ENCODE measurements at places on chromosomes 12 and 14. TPM values are rescaled to one million over a fixed set of nuclear protein-coding genes. Genes with fewer than 3 reads are reported as not detected.

PTPRB gene
- total RNA-seq, result 0.38 TPM

- peak; percentile 50 for DNase-seq
Observed at GRCh38 chr12:104549815-104550480, 93.2 kb downstream of the CHST11 start.

DNA sequence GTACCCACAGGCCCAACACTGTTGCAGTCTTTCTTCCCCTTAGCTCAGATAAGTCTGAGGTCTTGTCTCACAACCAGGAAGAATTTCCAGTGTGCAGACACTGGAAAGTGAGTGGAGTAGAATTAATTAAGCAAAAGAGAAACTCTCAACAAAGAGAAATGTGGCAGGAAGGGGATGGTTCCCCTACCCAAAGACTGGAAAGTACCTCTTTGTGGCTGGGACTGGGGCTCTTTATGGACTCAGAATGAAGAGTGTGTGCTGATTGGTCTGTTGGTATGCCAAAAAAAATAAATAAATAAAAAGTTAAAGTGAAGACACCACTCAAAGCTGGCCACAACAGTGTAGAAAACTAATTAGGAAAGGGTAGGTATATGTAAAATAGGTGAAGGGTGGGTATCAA, 26.4 kb downstream of the GLIPR1L1 start:
- no peak for DNase-seq

- no peak for DNase-seq
Observed at GRCh38 chr14:43168371-43168925, 1338.6 kb downstream of the FSCB start.

DNA sequence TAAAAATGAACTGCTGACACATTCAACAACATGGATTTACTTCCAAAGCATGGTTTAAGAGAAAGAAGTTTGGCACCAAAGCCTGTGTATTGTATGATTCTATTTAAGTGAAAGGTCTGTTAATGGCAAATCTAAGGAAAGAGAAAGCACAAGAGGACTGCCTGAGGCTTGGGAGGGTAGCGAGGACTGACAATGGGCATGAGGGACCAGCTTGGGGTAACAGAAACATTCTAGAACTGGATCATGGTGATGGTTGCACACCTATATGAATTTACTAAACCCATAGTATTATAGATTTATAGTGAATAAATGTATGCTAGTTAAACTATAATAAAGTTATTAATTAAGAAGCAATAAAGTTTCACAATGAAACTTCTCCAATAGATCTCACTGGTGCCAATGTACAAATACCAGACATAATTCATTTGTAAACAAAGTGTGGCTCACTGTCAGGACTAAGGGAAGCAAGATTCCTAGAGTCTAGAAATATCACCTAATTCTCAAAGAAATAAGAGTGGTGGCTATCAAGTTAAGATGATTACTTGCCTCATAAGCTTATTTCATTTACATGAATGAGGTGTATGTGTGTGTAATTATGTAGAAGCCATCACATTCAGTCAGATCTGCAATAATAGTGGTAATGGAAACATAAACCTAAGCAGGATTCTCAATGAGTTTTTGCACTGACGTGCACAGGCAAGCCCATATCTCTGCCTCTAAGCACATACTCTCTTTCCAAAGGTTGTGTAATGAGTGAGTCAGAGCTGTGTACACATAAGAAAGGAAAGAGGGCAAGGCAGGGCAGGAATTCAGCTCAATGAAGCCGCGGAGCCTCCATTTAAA, 353.4 kb downstream of the KCNH5 start:
- DNase-seq, result peak; percentile 100

DNA sequence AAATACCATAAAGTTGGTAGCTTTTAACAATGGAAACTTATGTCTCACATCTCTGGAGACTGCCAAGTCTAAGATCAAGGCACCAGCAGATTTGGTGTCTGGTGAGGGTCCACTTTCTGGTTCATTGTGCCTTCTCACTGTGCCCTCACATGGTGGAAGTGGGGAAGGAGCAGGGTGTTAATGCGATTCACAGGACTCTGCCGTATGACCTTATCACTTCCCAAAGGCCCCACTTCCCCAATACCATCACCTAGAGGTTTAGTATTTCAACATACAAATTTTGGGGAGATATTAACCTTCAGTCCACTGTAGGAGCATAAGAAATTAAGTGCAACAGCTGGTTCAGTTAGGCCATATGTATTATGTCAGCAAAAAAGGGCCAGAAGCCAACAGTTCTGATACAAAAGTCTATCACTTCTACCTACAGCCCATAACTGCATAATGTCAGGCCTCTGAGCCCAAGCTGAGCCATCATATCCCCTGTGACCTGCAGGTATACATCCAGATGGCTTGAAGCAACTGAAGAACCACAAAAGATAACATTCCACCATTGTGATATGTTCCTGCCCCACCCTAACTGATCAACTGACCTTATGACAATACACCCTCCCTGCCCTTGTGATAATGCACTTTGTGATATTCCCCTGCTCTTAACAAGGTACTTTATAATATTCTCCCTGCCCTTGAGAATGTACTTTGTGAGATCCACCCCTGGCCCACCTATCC, 24.7 kb downstream of the DDHD1 start:
- no peak for DNase-seq

SELPLG gene
- 0.13 TPM for total RNA-seq

- no peak for DNase-seq
Observed at GRCh38 chr12:46832130-46832704, 6.4 kb upstream of the SLC38A4 start.

GRCh38 chr12:16324272-16324671, 23.2 kb upstream of the MGST1 start:
- DNase-seq, result no peak

DNA sequence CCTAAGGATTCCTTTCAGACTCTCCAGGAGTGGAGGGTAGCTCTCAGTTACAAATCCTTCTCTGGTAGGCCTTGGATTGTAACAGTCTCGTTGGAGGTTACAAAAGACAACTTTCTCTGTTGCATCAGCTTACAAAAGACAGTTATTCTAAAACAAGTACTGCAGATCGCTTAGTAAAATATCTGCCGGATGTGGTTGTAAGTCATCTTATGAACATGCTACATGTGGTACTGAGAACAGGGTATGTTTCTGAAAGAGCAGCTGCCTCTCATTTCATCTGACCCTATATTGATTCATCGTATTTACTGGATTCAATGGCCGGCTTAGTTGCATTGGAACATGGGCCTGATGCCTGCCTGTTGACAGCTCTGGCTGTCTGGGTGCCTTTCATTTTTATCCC, 157.4 kb downstream of the PTCSC3 start:
- DNase-seq, result no peak

ATXN7L3B gene
- 29.8 TPM for total RNA-seq

PZP gene
- total RNA-seq, result not detected

- DNase-seq, result no peak
Observed at GRCh38 chr12:130169924-130170323, 7.7 kb downstream of the FZD10 start.

ACADS gene
- total RNA-seq, result 8.2 TPM

LRIG3 gene
- 30.6 TPM for total RNA-seq
